ENCODE measurements at places on chromosomes 12 and 14. TPM values are rescaled to one million over a fixed set of nuclear protein-coding genes. Genes with fewer than 3 reads are reported as not detected.

The CLEC12A gene
- not detected for total RNA-seq

The YARS2 gene
- total RNA-seq, result 48.1 TPM

The CLEC4C gene
- not detected for total RNA-seq

The HOXC4 gene
- 1.8 TPM for total RNA-seq

The ABCC9 gene
- total RNA-seq, result 0.47 TPM

The ACSM4 gene
- not detected for total RNA-seq

The DEGS2 gene
- not detected for total RNA-seq

The MYO1H gene
- not detected for total RNA-seq

The SAMD15 gene
- 2.6 TPM for total RNA-seq

The PDE3A gene
- total RNA-seq, result 0.40 TPM

The RTL1 gene
- total RNA-seq, result 0.07 TPM

The AICDA gene
- total RNA-seq, result not detected

The EXOC3L4 gene
- total RNA-seq, result not detected

The TMEM117 gene
- 12.7 TPM for total RNA-seq

The HSPB8 gene
- total RNA-seq, result 8.7 TPM

The COL2A1 gene
- 0.02 TPM for total RNA-seq

The MLH3 gene
- total RNA-seq, result 4.9 TPM

Measured in HT1080 (cell line).